Activated CD4-positive, CD25-positive, alpha-beta regulatory T cell treated with anti-CD3 and anti-CD28 coated beads, Interleukin-2, amount 50 U/mL, for 24 hours (primary cell): ENCODE measurements at places on chromosomes 12 and 14.

DNA sequence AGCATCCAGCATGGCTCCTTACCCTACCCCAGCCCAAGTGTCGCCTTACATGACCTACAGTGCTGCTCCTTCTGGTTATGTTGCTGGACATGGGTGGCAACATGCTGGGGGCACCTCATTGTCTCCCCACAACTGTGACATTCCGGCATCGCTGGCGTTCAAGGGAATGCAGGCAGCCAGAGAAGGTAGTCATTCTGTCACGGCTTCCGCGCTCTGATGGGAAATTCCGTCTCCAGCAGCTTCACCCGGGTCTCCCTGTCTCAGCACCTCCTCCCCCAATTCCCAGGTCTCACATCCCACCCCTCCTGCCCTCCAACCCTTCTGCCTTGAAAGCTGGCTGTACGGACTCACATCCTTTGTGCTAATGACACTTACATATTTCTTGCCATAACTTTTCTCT is 14.6 kb downstream of the PAX9 start:
- ATAC-seq, result no peak

GRCh38 chr14:74211945-74212580 is 27.2 kb upstream of the VSX2 start:
- ATAC-seq, result no peak

DNA sequence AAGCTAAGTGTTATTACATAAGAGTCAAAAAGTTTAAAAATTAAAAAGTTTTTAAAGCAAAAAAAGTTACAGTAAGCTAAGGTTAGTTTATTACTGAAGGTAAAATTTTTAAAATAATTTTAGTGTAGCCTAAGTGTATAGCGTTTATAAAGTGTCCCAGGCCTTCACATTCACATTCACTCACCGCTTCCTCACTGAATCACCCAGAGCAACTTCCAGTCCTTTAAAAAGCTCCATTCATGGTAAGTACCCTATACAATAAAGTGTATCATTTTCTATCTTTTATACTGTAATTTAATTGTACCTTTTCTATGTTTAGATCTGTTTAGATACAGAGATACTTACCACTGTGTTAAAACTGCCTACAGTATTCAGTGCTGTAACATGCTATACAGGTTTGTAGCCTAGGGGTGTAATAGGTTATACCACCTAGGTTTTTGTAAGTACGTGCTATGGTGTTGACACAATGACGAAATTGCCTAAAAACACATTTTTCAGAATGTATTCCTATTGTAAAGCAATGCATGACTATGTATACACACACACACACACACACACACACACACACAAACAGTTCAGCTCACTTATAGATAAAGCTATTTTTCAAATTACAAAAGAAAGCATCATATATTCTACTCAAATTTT is 3.7 kb downstream of the CLEC14A start:
- ATAC-seq, result no peak

DNA sequence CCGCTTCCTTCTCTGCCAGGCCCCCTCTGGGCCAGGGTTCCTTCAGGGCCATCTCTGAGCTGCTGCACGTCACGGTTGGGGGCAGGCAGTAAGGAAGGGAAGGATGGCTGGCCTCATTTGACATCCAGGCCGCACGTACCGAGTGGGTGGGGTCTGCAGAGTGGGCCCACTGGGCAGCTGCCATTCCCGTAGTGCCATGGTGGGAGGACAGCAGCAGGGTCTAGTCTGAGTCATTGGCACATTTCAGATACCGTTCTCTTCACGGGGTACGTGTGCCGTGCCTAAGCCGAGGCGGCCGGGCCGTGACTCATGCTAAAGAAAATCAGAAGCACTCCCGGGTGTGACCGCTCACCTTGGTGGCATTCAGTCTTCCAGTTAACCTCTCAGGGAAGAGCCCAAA is 43.9 kb downstream of the IL31 start:
- no peak for ATAC-seq

DNA sequence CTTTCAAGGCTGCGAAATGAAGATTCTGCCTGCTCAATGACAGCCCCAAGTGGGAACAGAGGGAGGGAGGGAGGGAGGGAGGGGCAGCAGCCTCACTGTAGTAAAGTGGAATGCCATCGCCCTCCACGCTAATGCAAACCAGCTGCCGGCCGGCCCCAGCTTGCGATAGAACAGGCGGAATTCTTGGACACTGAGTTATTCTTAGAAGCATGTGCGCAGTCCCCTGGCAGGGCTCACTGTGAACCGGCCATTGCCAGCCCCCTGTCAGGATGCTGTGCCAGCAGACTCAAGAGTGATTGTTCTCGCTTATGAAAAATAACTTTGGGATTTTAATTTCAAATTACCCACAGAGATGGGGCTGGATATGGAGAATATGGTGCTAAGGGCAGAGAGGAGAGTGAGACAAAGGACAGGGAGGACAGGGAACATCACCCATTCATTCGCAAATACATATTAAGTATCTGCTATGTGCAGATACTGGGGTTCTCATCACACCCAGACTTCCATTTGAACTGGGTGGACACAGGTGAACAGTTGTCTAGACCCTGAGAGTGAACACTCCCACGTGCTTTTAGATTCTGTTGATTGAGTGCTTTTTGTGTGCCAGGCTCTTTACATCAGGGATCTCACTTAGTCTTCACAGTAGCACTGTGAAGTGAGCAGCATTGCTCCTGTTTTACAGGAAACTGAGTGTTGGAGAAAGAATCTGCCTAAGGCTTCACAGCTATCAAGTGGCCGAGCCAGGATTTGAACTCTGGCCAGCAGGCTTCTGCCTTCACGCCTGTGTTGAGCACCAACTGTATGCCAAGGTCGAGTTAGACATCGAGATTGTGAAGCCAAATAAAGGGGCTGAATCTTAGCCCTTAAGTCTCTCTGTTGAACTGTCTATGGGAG is 192.9 kb downstream of the C12orf75 start:
- ATAC-seq, result no peak

DNA sequence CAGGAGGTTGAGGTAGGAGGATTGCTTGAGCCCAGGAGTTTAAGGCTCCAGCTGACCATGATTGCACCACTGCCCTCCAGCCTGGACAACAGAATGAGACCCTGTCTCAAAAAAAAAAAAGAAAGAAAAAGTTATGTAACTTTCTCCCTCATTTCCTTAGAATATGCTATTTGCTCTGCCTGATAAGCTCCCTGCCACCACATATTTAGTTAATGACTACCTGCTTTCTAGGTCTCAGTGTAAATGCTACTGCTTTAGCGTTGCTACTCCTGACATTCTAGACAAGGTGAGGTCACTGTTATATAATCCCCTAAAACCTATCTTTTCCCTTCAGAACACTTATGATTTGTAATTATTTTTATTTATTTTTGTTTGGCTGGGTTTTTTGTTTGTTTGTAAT is 86.3 kb upstream of the AMN1 start:
- no peak for ATAC-seq

DNA sequence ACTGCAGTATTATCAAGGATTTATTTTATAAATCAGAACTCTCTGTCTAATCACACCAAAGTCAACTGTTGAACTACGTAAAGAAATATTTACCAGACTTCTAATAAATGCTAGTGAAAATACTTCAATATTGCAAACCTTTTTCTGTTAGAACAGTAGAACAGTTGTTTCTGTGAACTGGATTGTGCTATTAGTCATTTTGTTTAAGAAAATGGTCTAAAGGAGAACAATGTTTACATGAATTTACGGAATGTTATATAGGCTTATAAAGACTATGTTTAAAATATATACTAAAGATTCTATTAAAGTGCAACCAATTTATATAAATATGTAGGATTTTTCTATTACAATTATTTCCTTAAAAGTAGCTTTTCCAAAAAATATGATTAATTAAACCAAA is 471.4 kb downstream of the FSCB start:
- no peak for ATAC-seq

GRCh38 chr12:121709478-121709961 is 3.0 kb upstream of the TMEM120B start:
- ATAC-seq, result no peak

DNA sequence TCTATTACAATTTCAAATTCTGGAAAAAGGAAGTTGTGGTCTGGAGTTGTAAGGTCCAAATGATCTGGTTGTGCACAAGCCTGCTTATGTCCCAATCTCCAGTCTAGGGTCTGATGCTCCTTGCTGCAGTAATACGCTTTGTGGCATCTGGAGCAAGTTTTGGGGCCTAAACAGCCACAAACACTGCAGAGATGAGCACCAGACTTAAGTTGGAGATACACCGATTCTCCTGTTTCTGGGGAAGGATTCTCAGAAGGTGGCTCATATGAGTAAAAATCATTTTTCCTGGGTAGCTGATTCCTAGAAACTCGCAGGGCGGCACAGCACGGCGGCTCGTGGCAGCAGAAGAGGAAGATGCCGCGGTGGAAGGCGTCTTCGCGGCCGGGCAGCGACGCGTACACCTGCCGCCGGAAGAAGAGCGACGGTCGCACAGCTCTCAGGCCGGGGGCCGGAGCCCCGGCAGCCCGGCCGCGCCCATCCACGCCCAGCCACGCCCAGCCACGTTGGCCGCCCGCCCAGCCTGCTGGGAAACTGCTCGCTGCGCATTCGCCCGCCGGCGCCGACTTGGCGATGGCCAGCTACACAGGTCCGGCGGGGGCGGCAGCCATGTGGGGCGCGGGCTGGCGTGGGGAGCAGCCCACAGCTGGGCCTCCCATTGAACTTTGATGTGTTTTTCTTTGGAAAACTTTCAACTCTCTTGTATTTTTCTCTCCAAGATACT is 129.0 kb downstream of the ASCL4 start:
- ATAC-seq, result peak; percentile 44

DNA sequence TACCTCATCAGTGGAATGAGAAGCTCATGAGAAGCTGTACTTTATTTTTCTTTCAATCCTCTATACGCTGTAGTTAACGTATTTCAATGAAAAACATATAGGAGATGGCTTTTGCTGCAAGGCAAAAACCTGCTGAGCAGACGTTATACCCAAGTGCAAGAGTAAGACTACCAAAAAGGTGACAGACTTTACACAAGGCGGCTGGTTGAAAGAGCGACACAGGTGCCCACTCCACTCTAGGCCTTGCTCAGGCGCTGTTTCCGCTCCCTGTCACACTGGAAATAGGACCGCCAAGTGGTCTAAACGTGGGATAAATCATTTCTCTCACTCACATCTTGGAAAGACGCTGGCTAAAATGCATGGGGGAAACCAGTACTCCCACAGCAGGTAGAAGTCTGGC is 54.5 kb downstream of the PPP2R5C start:
- no peak for ATAC-seq

DNA sequence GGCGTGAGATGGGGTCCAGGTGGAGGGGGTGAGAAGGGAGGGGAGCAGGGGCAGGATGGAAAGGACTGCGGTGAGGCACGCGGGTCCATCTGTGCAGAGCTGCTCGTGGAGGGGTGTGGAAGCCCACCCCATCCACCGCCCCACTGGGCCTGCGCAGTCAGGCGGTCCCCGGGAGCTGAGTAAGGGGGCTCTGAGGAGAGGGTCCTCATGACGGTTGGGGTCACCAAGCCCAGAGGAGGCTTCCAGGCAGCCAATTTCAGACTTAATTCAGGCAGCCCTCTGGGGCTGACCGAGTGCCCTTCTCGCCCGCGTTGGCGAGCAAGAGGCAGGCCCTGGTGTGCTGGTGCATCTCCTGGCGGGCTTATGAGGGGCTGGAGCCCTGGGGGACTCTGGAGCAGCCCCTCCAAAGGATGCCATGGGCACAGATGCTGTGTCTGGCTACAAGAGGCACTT is 115.5 kb downstream of the KIF26A start:
- no peak for ATAC-seq

- no peak for ATAC-seq
These were observed 13.3 kb upstream of the PLEKHG6 start for GRCh38 chr12:6297170-6297569.

GRCh38 chr14:95784137-95784536 is 70.2 kb upstream of the TCL1A start:
- no peak for ATAC-seq

DNA sequence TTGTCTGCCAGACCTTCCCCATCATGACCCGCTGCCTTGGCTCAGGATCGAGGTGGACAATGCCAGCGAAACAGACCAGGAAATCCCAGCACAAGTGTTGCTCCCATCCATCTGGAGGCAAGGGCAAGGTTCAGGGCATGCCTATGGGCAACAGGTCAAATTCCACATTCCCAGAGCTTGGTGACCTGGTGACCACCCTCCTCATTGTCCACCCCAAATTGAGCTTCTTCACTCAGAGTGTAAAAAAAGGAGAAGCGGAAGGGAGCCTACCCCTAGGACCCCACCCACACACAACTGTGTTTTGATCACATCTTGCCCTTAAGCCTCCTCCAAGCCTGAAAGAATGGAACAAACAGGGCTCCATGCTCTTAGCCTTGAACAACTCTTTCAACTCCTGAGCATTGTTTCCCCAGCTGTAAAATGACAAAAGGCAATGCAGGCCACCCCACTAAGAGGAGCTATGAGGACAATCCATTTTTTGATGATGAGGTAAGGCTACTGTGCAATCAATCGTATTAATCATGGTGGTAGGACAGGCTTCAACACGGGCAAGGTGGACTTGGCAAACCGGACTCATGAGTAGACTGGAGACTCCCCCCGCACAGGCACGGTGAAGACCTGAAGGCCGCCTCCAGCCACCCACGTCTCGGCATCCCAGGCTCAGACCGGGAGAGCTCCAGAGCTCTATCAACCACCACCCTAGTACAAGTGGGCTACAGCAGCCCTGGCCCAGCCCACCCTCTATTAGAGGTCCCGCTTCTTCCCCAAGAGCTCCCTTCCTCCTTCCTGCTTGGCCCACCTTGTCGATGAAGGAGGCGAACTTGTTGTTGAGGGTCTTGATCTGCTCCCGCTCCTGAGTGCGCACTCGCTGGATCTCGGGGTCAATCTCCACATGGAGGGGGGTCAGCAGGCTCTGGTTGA is 866 bp downstream of the KRT79 start:
- no peak for ATAC-seq

GRCh38 chr12:105167346-105167745 is 59.8 kb downstream of the WASHC4 start:
- ATAC-seq, result no peak

DNA sequence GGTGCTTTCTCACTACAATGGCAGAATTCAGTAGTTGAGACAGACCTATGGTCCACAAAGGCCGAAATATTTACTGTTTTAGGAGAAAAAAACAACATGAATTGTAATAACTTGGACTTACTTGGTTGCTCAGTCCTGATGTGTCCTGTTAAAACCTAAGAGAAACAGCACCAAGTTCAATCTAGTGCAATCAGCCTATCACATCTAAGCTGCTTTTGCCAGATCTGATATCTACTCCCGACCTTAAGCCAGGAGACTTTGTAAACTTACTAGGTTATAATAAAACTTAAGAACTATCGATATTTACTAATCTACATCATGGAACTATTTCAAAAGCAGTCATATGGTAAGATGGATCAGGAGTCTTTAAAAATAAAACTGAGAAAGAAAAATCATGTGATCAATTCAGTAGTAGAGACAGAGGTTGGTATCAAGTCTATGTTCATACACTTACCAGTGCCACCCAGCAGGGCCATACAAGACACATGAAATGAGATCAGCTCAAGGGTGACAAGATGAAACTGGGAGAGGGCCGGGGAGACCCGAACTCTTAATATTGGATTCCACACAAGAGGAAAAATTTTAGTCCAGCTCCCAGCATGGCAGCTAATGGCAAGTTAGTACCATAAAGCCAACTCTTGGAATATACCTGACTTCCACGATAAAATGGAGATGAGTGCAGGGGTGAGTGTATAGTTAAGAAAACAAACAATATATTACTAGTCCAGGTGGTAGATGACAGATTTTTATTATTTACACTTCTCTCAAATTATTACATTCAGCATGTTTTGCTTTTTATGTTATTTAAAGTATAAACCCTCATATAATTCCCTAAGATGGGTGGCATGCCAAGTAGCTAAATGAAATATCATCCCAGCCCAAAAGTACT is 27.5 kb downstream of the NUDT4 start:
- ATAC-seq, result no peak

GRCh38 chr14:102666635-102667034 is 74.2 kb downstream of the RCOR1 start:
- no peak for ATAC-seq
